ENCODE measurements at places on chromosomes 3 and 15.

DNA sequence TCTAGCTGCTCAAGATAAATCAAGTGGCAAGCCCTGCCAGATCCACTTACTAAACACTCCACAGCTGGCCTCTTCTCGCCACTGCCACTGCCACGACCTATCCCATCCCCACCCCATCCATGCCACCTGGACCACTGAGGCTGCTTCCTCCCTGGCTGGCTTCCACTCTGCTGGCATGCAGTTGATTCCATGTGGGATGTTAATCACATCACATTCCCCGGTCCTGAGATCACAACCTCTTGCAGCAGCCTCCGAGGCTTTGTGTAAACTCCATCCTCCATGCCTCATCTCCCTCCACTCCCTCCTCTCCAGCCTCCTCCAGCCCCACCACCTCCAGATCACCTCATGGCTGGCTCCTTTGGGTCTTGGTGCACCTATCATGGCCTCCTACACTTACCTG lies 7.7 kb downstream of the NCKIPSD start:
- DNase-seq, result no peak

- no peak for DNase-seq
Measured at GRCh38 chr3:57434041-57434440, 110.1 kb downstream of the DNAH12 start.

DNA sequence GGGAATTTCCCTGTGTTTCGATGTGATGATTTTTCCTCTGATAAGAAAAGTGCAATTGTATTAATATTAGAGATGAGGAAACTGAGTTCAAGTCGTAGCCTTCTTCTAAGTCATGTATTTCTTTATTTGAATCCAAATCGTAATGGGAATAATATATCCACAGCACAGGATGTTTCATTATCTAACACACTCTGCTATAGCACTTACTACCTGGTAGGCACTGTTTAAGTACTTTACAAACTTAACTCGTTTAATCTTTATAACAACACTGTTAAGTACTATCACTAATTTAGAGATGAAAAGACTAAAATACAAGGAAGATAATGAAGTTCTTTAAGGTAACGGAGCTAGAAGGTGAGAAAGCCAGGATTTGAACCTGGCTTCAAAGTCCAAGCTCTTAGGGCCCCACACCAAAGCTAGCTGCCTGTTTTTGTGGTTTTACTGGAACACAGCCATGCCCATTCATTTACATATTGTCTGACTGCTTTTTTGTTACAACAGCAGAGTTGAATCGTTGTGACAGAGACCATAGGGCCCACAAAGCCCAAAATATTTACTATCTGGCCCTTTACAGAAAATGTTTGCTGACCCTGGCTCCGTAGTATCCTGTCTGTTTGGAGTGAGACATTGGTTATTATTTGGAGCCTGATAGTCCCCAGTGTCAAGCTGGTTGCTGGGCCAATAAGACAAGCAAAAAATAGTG lies 9.6 kb upstream of the ATP13A3 start:
- no peak for DNase-seq

DNA sequence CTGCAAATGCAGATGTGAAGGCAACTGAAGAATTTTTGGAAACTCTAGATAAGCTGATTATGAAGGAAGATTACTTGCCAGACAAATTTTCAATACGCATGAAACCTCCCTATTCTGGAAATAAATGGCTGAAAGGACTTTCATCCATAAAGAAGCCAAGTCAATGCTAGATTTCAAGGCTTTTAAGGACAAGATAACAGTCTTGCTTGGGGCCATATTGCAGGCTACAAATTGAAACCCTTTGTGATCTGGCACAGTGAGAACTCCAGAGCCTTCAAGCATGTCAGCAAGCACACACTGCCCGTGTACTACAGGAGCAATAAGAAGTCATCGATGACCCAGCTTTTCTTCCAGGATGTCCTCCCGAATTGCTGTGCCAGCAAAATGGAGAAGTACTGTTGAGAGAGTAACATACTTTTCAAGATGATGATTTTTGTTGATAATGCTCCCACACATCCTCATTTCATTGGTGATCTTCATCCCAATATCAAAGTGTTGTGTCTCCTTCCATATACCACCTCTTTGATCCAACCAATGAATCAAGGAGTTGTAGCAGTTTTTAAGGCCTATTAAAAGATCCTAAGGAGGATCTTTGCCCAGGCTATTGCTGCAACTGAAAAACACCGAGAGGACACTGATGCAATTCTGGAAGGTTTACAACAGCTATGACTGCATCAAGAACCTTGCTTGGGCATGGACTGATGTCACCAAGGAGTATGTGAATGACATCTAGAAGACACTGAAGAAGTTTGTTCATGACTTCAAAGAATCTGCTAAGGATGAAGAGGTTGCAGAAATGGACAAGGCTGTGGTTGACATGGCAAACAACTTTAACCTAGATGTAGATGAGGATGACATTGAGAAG lies 20.3 kb downstream of the CALML4 start:
- no peak for DNase-seq

- no peak for DNase-seq
Measured at GRCh38 chr15:99114511-99115299, 9.8 kb downstream of the SYNM start.

- no peak for DNase-seq
Measured at GRCh38 chr3:71358243-71358642, 225.3 kb downstream of the FOXP1 start.

DNA sequence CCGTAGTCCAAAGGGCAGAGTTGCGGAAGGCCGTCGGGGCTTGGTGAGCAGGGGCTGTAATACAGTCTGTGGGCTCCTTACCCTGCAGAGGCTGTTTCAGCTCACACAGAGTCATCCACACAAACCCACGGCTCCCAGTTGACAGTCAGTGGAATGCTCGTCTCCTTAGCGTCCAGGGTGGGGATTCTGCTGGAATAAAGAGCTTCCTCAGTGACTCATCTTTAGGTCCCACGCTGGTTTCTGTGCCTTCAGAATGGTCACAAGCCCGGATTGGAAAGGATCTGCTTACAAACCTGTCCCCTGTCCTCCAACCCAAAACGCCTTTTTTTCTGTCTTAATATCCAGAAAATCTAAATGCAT lies 201.3 kb upstream of the TPM1 start:
- no peak for DNase-seq

DNA sequence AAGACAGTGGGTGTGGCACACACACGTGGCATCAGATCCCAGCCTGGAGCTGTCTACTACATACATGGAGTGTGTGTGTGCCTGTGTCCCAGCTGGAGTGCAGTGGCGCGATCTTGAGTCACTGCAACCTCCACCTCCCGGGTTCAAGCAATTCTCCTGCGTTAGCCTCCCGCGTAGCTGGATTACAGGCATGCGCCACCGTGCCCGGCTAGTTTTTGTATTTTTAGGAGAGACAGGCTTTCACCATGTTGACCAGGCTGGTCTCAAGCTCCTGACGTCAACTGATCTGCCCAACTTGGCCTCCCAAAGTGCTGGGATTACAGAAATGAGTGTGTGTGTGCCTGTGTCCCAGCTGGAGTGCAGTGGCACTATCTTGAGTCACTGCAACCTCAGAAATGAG lies 108.8 kb downstream of the IL12A start:
- no peak for DNase-seq

- DNase-seq, result no peak
Measured at GRCh38 chr15:68821841-68822381, 1.2 kb upstream of the ANP32A start.

GRCh38 chr3:65265942-65266590 lies 578.3 kb upstream of the ADAMTS9 start:
- DNase-seq, result no peak

DNA sequence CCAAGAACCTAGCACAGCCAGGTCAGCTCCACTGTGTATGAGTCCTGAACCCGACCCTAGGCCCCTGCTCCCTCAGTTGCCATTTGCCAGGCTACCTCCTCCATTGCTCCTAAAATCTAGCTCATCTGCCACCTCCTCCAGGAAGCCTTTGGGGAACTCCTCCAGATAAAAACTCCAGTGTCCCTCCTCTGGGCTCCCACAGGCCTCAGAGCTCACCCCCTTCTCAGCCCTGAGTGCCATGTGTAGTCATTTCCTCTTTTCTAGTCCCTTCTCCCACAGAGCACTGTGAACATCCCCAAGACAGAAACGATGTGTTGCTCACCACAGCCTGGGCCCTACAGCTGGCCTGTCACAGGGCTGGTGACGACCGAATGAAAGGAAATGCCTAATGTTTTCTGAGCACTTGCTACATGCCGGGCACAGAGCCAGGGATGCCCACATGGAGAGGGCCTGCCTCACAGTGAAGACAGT lies 61.0 kb downstream of the IQSEC1 start:
- DNase-seq, result peak; percentile 14

- no peak for DNase-seq
Measured at GRCh38 chr15:101168898-101169494, 82.9 kb downstream of the CHSY1 start.

DNA sequence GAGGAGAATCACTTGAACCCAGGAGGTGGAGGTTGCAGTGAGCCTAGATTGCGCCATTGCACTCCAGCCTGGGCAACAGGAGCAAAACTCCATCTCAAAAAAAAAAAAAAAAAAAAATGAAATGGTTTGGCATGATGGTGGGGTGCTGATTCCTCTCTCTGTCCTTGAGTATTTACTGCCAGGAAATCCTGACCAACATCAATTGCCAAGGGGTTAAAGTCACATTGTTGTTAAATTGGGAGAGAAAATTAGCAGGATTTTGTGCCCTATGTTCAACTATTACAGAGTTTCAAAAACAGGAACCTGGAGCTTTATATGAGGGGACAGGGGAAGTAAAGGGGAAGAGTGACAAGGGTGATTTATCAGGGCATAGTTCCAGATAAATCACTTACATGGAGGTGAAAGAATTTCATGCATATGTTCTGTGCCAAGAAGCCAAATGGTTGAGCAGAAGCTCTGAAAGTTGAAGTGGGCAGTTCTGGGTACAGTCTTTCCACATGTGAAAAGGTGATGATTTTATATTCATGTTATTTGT lies 70.5 kb upstream of the TSEN2 start:
- no peak for DNase-seq

DNA sequence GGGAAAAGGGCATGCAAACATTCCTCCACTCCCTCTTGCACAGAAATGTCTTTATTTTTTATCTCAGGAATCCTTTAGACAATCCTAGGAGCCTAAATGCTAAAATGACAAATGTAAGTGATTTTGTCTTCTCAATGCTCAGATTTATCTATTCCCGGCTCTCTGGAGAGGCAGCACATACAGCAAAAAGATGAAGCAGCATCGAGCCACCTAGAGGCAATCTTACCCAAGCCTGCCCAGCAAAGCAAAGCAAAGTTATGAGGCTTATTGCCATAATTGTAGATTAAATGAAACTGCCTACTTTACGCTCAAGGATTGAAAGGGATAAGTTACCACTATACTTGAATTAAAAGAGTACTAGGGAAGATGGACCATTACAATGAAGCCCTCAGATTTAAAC lies 750.4 kb upstream of the NR2F2 start:
- DNase-seq, result no peak

DNA sequence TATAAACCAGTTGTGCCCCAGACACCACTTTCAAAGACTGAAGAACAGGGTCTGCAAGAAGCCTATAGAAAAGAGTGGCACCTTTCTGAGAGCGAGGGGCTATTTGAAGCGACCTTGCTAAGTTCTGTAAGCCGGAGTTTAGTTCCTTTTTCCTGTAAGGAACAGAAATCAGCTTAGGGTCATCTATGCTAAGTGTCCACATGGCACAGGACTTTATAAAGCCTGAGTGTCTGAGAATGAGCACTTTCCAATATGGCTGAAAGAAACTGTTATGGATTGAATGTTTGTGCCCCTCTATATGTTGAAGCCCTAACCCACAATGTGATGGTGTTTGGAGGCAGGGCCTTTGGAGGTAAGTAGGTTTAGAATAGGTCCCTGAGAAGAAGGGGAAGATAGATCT lies 4.0 kb upstream of the A4GNT start:
- DNase-seq, result no peak

GRCh38 chr3:103786296-103786695 lies 1351.5 kb downstream of the ZPLD1 start:
- no peak for DNase-seq

DNA sequence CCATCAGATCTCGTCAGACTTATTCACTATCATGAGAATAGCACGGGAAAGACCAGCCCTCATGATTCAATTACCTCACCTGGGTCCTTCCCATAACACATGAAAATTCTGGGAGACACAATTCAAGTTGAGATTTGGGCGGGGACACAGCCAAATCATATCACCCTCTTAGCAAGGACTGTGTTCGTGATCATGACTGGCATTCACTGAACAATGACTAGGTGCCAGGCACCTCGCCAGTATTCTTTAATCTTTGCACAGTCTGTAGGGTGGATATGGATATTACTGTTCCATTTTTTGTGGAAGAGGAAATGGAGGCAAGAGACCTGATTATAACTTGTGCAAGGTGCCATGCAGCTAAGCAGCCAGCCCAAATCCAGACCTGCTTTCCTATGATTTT lies 77.5 kb downstream of the IGF1R start:
- DNase-seq, result no peak

GRCh38 chr15:61521953-61522352 lies 292.9 kb upstream of the RORA start:
- no peak for DNase-seq

DNA sequence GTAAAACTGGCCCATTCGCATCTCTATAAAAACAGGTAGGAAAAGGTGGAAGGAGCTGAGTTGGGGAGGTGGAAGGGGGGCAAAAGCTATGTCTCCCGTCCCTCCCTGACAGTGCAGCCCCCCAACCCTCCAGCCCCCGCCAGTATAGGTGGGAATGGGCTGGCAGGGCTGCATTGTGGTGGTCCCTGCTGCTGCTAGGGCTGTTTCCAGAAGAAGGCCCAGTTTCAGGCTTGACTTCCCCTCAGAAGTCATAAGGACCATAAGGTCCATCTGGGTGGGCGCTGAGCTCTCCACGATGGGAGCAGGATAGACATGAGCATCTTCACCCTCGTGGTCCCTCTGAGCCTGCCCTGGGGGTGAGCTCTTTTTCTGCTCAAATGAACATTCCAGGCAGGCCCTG lies 44.2 kb downstream of the APBA2 start:
- DNase-seq, result no peak

DNA sequence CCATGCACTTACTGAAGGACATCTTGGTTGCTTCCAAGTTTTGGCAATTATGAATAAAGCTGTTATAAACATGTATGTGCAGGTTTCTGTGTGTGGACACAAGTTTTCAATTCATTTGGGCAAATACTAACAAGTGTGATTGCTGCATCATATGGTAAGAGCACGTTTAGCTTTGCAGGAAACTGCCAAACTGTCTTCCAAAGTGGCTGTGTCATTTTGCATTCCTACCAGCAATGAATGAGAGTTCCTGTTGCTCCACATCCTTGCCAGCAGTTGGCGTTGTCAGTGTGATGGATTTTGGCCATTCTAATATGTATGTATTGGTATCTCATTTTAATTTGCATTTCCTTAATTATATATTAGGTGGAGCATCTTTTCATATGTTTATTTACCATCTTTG lies 280.1 kb downstream of the SV2B start:
- DNase-seq, result no peak

GRCh38 chr3:62103531-62103930 lies 269.8 kb downstream of the FEZF2 start:
- no peak for DNase-seq

DNA sequence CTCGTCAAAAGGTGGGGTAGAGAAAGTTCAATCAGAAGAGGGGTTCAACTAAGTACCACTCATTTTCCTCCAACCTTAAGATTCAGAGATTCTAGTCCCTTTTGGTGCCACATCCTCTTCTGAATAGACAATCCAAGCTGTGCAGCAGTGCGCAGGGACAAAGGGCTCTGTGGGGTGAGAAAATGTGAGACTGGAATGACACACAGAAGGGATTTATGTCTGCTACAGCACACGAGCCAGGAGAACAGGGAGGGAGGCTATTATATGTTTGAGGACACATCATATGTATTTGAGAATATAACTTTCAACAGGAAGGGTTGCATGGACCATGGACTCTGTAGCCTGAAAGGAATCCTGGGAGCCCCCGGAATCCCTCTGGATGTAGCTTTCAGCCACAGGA lies 33.0 kb downstream of the LSM3 start:
- DNase-seq, result no peak

GRCh38 chr15:99614749-99615288 lies 49.0 kb downstream of the MEF2A start:
- DNase-seq, result no peak

Measured in activated T-cell treated with anti-CD3 and anti-CD28 coated beads for 1 hour (primary cell).